ENCODE measurements at places on chromosomes 11 and 22.

DNA sequence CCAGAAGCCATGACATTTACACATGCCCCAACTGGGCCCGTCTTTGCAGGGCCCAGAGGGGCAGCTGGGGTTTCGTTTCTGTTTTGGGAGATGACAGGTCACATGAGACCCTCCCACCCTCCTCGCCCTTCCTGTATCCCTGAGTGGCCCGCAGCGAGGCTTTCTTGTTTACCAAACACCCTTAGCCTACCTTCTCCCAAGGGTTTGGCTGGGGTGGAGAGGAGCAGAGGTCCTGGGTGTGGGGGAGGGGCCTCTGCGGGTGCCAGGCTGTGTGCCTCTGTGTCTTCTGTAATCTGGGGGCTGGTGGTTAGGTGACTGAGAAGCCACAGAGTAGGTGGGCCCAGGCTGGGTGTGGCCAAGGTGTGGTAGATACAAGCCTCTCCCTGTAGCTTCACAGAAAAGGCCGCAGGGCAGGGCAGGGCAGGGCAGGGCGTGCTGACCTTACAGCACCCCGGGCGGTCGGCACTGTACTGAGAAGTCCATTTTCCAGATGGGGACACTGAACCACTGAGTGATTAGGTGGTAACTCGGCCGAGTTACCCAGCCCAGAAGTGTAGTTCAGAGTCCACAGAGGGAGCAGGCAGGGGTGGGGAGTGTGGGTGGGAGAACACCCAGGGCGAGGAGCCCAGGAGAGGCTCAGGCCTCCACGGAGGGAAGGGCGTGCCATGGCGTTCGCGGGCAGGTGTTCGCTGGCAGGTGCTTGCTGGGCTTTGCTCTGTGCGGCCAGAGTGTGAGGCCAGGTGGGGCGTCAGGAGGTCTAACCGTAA lies 8.7 kb downstream of the PRR5 start:
- peak; percentile 30 for DNase-seq

- peak; percentile 84 for DNase-seq
Observed at GRCh38 chr11:128725630-128726319, 31.9 kb downstream of the FLI1 start.

GRCh38 chr11:115912484-115912945 lies 408.3 kb upstream of the CADM1 start:
- no peak for DNase-seq

GRCh38 chr11:35035894-35036408 lies 103.0 kb upstream of the CD44 start:
- DNase-seq = no peak

- DNase-seq = peak; percentile 7
Observed at GRCh38 chr22:23533328-23533762, 46.7 kb downstream of the IGLL1 start.

- DNase-seq = no peak
Observed at GRCh38 chr11:44498089-44498871, 67.2 kb upstream of the CD82 start.

GRCh38 chr11:31030138-31030792 lies 339.3 kb downstream of the DCDC1 start:
- DNase-seq = no peak

- DNase-seq = no peak
Observed at GRCh38 chr11:61817471-61818202, 834 bp upstream of the FADS1 start.

DNA sequence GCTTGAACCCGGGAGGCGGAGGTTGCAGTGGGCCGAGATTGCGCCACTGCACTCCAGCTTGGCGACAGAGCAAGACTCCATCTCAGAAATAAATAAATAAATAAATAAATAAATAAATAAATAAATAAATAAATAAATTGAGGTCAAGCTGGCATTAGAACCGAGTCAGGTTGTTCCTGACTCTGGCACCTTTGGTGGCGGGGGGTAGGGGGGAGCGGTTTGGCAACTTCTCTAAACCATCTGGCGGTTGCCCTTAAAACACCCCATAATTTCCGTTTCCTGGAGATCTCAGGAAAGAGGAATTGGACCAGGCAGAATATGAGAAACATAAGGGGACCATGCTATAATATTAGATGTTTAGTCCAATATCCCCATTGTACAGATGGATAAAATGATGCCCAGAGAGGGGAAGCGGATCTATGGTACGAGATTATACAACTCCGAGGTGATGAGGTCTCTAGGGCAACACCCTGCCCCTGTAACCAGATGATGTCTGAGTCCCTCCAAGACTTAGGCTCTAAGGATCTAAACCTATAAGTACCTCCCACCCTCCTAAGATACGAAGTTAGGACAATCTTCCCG lies 785 bp downstream of the CLPB start:
- DNase-seq = no peak

- no peak for DNase-seq
Observed at GRCh38 chr11:287821-288477, 977 bp upstream of the PGGHG start.

DNA sequence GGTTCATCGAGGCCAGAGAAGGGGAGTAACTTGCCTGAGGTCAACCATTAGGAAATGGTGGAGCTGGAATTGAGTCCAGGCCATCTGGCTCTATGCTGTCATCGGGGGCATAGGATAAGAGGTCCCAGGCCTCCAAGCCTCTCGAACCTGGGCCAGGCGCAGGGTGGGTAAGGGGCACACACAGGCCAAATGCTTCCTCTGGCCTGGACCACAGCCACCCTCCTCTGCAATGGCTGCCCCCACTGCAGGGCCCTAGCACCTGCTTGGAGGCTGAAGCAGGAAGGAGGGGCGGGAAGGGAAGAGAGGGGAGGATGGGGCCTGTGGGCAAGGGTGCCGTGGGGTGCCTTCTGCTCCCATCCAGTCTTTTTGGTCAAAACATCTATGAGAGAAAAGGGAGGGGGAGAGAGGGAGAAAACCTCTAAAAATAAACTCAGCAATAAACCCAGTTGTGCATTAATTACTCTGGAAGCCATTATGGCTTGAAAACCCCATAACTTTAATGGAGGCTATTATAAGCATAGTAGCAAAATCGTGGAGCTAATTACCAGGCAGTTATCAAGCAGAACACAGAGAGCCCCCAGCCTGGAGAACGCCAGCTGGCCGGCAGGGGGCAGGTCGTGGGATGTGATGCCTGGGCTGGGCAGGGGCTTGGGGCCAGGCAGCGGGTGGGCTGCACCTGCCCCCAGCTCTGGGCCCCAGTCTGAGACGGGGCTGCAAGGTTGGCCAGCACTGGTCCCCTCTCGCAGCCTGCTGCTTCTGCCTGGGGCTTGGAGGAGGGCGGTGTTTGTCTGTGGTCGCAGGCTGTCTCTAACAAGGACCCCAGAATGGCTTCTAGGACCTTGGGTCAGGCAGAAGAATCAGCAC lies 21.1 kb downstream of the B3GAT1 start:
- DNase-seq = no peak

- peak; percentile 35 for DNase-seq
Observed at GRCh38 chr11:17208257-17208999, 642 bp upstream of the PIK3C2A start.

- DNase-seq = no peak
Observed at GRCh38 chr11:125279676-125280418, 115.3 kb downstream of the PKNOX2 start.

DNA sequence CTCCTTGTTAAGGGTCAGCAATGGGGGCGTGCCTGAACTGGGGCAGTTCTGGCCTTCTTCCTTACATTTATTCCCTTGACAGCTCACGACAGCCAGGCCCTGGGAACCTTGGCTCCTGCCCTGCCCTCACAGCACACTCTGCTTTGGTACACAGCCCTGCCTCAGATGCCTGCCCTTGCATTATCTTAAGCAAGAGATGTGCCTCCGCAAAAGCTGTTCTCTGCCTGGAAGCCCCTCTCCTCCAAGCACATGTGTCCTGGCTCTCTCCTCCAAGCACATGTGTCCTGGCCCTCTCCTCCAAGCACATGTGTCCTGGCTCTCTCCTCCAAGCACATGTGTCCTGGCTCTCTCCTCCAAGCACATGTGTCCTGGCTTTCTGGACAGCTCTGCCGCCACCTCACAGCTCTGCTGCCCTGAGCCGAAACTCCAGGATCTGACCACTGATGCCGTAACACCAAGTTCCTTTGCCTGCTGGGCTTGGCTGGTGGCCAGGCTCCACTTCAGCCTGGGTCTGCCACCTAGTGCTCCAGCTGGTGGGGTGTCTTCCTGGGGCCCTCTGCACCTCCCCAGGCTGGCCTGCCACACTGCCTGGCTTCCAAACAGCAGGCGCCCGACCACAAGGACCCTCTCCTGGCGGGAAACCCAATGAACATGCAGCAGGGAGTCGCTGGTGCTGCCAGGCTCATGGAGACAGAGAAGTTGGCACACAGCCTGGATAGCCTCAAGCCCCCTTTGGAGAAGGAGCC lies 53.0 kb downstream of the SCUBE1 start:
- no peak for DNase-seq

DNA sequence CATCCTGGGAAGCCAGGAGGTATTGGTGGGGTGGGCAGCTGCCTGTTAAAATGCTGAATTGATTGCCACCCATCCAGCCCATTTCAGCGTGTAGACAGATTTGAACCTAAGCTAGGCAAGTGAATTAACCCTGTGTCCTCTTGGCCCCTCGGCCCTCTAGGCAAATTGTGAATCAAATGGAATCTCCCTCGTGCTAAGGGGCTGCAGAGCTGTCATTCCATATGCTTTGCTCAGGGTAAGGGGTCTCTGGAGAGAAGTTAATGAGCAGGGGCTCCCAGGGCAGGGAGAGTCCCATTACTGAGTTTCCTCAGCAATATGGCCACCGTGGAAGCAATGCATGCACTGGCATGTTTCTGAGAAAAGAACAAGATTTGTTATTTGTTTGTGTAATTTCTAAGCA lies 117.7 kb upstream of the RCN1 start:
- DNase-seq = no peak

GRCh38 chr22:43330178-43331068 lies 12.7 kb downstream of the SCUBE1 start:
- DNase-seq = no peak

- DNase-seq = peak; percentile 39
Observed at GRCh38 chr22:40637183-40638150, 948 bp upstream of the MRTFA start.

- no peak for DNase-seq
Observed at GRCh38 chr11:24885580-24886173, 388.8 kb downstream of the LUZP2 start.

- DNase-seq = no peak
Observed at GRCh38 chr11:70712471-70712870, 314.1 kb downstream of the CTTN start.

GRCh38 chr11:117900121-117900648 lies 23.7 kb upstream of the FXYD6 start:
- no peak for DNase-seq

GRCh38 chr11:116927163-116927974 lies 89.9 kb upstream of the APOA1 start:
- DNase-seq = peak; percentile 49

DNA sequence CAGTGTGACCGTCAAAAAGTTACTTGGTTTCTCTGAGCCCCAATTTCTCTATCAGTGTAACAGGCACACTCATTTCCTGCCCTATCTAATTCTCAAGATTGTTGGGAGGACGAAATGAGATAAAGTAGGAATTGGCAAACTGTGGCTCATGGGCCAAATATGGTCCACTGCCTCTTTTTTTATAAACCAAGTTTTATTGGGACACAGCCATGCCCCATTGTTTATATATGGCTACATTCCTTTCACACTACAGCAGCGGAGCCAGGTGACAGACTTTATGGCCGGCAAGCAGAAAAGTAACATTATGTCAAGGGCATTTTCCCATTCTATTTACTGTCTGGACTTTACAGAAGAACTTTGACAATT lies 116.7 kb upstream of the TIMP3 start:
- DNase-seq = no peak

DNA sequence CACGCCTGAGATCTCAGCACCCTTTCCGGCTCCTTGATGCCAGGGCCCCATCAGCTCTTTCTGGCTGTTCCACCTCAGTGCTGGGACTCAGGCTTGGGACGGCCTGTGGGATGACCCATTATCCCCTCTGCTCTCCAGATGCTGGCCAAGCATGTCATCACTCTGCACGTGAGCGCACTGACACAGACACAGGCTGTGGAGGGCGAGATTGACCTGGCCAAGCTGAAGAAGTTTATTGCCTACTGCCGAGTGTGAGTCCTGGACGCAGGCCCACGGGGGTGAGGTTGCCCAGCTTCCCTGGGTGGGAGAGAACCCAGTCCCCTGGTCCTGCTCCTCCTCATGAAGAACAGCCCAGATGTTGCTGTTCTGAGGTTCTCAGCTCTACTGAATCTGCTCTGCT lies 17.7 kb downstream of the MCM5 start:
- no peak for DNase-seq

- peak; percentile 44 for DNase-seq
Observed at GRCh38 chr11:94602430-94603372, 35.5 kb downstream of the PIWIL4 start.

- no peak for DNase-seq
Observed at GRCh38 chr11:117733316-117733715, 63.7 kb downstream of the DSCAML1 start.

DNA sequence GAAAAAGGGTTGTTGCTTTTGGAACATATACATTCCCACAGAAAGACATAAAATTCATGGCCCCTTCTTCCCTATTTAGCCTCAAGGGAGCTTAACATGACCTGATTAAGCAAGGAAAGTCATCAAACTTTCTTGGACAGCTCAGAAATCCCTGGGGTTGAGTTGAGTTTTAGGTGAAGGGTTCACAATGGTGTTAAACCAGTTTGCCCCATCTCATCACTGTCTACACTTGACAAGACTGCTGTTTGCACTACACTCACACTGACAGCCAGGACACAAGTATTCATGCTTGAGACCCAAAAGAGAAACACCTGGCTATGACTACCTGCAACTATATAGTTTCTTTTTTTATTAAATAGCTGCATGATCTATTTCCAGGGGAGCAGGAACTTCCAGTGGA lies 209.8 kb upstream of the TMEM45B start:
- no peak for DNase-seq

DNA sequence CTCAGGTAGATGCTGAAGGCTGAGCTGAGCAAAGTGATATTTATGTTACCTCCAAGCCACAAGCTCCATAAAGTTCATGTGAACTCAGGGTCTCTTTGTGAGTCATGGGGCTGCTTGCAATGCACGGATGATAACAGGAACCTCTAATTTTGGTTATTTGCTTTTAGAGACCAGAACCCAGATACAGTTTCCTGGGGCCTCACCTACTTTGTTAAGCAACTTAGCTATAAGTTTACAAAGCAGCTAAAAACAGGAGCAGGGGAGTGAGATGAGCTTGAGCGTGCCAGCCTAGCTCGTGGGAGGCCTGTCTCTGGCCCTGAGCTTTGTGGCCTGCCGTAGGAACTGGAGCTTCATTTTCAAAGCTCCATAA lies 29.2 kb downstream of the SREBF2 start:
- peak; percentile 79 for DNase-seq

DNA sequence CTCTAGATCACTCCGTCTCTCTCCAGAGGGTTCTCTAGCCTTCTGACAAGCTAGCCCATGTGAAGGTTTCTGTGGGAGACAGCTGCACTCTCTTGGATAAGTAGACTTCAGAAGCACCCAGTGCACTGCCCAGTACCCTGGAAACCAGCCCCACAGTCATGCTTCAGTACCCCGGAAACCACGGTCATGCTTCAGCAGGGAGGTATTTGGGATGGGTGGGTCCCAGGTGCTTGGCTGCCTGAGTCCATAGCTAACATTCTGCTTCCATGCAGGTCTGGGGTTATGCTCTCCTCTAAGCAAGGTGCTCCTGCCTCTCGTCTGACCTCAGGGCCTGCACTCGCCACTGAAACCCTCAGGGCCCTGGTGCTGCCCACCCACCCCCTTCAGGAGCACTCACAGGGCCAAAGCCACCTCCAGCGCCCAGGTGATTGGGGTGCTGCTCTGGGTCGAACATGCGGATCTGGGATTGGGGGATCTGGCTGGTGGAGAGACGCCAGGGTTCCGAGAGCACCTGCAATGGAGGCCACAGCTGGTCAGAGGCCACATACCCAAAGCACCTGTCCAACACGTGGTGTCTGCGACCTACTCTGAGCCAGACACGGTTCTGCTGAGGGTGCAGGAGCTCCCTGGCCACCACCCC lies 7.3 kb upstream of the SYCE3 start:
- no peak for DNase-seq

GRCh38 chr11:119659971-119660723 lies 68.9 kb downstream of the NECTIN1 start:
- no peak for DNase-seq

Data from CD4-positive, alpha-beta T cell treated with Interleukin-15 for 4 hours (primary cell).